ENCODE measurements at places on chromosomes 4 and X.

DNA sequence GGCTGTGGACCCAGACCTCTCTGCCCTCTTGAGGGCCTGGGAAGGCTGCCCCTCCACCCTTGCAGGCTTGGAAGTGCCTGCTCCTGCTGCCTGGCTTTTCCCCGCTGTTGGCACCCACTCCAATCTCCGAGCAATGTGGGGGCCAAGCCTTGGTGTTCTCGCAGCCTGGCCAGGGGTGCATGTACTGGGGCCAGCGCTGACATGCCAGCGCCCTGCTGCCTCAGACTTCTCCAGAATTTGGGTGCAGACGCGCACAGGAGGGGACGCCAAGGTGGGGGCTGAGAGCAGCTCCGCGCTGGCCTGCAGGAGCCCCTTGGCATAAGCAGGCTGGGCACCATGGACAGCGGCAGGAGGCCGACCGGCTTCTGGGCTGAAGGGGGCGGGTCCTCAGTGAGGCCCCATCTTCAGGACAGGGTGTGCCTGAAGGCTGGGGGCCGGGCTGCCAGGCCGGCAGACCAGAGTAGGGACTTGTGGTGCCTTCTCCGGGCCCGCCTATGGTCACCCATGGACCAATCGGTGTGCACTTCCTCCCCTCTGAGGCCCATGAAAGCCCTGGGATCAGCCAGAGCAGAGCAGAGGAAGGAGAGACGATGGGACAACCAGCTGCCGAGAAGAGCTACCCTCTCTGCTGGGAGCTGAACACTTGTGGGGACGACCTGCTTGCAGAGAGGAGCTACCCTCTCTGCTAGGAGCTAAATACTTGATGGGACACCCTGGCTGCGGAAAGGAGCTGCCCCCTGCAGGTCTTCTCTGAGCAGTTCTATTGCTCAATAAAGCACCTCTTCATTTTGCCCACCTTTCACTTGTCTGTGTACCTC lies 118.3 kb downstream of the DNAAF6 start:
- DNase-seq, result no peak

DNA sequence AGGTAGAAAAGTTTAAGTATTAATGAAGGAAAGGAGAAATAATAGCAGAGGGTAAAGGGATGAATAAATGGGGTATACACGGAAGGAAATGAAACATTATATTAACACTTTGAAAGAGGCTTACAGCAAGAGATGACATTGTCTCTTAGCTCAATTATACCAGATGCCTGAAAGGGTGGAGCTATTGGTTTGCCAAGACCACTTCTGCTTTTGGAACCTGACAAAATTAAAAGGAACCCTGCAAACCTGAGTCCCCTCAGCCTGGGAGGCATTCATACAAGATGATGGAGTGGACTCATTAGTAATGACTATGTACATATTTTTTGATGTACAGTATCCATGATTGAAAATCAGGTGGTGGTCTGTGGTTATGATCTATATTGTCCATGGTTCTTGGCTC lies 45.1 kb upstream of the HPF1 start:
- no peak for DNase-seq

DNA sequence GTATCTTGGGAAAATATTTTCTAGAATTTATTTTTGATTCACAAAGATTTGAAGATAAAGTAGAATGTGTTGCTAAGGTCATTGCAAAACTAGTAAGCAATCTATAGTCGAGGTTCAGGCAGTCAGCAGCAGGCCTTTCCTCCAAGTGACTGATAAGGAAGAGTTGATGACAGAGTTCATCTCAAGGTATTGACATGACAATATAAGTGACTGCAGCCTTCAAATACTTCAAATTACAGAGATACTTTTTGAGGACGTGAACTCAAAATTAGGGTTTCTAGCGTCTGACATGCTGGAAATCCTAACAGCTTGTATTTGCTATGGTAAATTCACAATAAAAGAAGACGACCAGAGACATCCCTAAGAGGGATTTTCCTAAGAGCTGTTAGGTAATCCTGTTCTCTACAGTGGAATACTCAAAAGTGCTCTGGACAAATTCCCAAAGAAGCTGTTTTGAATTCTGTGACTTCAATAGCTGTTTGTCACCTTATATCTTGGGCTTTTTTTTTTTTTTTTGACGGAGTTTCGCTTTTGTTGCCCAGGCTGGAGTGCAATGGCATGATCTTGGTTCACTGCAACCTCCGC lies 7.4 kb downstream of the ARHGAP10 start:
- DNase-seq, result no peak

GRCh38 chrX:18422886-18423285 lies 2.5 kb upstream of the CDKL5 start:
- DNase-seq, result no peak

GRCh38 chr4:189504220-189504619 lies 436.5 kb upstream of the FRG1 start:
- DNase-seq, result no peak

- DNase-seq, result no peak
Observed at GRCh38 chr4:75702919-75703411, 21.4 kb upstream of the USO1 start.

DNA sequence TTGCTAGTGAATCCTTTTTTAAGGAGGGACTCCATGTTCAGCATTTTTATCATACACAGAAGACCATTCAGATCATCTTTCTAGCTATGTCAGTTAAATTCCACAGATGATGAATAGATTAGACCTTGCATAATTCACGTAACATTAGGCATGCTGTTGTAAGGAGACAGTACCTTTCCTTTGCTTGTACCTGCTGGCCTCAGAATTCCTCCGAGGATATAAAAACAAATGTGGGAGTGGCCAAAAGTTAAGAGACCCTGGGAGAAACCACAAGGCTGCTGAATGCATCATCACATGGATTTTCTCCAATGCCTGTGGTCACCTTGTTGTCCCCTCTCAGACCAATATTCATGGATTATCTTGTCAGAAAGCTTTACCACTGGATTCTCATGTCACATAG lies 201.4 kb downstream of the MAGEB17 start:
- DNase-seq, result no peak

DNA sequence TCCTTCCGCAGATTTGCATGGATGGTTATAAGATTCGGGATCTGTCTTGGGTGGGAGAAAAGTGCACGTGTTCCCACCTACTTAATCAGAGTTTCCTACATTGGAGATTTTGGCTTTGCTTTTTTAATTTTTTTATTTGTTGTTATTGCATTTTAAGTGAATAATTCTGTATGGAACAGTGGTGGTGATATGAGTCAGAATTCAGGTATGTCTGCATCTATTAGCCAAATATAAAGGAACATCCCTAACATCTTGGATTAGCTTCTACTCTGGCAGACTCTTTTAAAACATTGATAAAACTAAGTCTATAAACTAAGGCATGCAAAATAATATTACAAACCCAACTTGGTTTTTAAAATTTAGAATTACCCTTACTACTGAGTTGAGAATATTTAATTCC lies 659.8 kb upstream of the EPHA5 start:
- DNase-seq, result no peak

GRCh38 chrX:53374923-53375322 lies 47.5 kb downstream of the SMC1A start:
- no peak for DNase-seq

DNA sequence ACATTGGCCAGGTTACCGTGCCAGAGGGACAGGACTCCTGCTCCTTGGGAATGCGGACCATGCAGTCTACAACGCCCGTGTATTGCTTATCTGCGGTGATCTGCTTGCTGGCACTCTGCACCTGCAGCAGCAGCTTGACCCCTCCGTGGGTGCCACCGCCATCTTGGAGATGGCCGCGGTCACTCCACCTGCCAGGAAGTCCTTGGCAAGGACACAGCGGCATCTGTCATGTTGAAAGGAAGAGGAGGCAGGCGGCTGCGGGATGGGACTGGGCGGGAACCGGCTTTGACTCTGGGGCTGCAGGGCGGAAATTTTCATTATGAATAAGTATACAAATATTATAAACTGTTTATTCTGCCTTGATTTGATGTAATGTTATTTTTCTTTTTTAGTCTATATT lies 63.4 kb downstream of the F11 start:
- no peak for DNase-seq

DNA sequence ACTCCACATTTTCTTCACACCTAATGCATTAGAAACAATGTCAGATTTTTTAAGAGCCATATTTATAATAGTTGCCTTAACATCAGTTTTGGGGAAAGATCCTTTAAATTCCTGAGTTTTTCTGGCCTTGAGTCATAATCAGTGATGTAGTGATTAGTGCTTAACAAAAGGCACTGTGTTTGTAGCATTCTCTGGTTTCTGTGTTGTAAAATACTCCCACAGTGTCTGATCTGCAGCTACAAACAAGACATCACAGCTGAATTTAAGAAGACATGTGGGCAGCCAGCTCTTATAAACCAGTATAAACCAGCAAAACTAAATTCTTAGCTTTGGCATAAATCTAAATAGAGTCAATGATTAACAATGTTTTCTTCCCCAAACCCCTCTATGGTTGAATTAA lies 233.8 kb downstream of the FSTL5 start:
- no peak for DNase-seq
